Stimulated activated CD8-positive, alpha-beta memory T cell treated with anti-CD3 and anti-CD28 coated beads, Interleukin-7, amount 100 ng/mL, for 1 hour (primary cell): ENCODE measurements at places on chromosomes 4 and X.

GRCh38 chr4:170497689-170498088, 407.9 kb upstream of the AADAT start:
- no peak for DNase-seq

- DNase-seq, result no peak
These were observed 159.1 kb upstream of the WDR1 start for GRCh38 chr4:10275696-10276095.

- no peak for DNase-seq
These were observed 76.8 kb upstream of the DDX53 start for GRCh38 chrX:22922961-22923360.

GRCh38 chr4:183987987-183988392, 82.9 kb downstream of the STOX2 start:
- DNase-seq, result no peak

DNA sequence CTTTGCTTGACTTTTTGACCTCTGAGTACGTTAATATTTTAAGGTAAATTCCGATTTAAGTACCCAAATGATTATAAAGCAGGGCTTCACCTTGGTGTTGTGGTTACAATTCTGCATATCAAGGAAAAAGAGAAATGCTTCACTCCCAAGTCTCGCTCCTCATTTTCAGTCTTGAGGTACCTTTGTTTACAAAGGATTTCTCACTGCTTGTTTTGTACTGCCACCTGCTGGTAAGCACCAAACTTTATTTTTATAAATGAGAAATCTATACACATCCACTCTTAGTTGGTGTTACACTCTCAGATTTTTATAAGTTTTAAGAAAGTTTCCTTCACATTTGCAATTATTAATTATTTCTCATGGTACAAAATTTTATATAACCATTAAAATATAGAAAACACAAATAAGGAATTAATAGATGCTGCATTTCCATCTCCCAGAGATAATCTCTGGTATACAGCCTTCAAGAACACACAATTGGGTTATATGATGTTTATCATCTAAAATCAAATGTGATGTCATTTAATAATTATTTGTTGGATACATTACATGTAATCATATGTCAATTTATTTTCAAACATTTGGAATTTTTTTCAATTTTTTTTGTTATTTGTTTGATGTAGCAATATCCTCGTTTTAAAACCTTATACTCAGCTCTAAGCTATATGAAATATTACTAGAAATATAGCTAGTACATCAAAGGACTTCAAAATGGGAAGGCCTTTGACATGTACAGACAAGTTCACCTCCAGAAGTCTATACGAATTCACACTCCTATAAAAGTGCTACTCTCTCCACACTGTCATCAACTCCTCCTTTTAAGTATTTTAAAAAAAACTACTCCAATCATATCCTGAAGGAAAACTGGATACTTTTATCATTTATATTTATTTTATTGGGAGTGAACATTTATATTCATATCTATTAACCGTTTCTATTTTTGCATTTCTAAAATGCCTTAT, 179.9 kb downstream of the KCNIP4 start:
- no peak for DNase-seq

- DNase-seq, result no peak
These were observed 238.9 kb downstream of the MAML3 start for GRCh38 chr4:139915037-139915436.

- DNase-seq, result no peak
These were observed 503.0 kb upstream of the CPXCR1 start for GRCh38 chrX:88244066-88244465.

DNA sequence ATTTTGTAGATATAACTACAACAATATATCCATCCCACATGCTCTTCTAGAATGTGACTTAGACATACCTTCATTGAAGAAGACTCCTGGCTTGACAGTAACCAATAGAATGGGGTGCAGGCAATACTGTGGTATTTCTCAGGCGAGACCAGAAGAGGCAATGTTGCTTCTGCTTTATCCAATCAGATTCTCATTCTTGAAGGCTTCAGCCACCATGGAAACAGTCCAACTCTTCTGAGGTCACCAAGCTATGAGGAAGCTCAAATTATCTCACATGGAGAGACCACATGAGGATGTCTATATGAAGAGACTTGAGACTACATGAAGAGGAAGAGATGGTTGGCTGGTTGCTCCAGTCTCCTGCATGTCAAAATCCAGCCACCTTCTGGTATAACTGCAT, 469.9 kb downstream of the PCDH10 start:
- no peak for DNase-seq

DNA sequence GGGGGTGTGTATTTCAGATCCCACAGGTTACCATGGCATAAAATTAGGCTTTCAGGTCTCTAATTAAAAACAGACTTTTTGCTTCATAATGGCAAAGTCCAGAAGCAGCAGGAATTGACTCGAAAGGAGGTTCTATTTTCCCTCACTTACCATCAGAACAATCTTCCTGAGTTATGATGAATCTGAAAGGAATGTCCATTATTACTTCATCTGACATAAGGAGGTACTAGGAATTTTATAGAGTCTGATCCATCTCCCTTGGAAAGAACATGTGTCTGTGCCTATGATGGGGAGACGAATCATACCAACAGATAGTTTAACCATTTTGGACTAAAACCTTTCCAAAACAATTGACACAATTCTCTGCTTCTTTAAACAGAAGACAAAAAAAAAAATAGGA, 206.3 kb upstream of the FGF13 start:
- no peak for DNase-seq

- no peak for DNase-seq
These were observed 516.3 kb downstream of the BCOR start for GRCh38 chrX:39581411-39581810.

- DNase-seq, result no peak
These were observed 1.5 kb upstream of the NDNF start for GRCh38 chr4:121073672-121074381.

GRCh38 chr4:39032218-39033085, at the start of gene TMEM156:
Gene TMEM156, minus strand, starts transcription at chr4:39032409. Its CDS starts 96 bp downstream, at chr4:39032313.
- DNase-seq, result no peak

DNA sequence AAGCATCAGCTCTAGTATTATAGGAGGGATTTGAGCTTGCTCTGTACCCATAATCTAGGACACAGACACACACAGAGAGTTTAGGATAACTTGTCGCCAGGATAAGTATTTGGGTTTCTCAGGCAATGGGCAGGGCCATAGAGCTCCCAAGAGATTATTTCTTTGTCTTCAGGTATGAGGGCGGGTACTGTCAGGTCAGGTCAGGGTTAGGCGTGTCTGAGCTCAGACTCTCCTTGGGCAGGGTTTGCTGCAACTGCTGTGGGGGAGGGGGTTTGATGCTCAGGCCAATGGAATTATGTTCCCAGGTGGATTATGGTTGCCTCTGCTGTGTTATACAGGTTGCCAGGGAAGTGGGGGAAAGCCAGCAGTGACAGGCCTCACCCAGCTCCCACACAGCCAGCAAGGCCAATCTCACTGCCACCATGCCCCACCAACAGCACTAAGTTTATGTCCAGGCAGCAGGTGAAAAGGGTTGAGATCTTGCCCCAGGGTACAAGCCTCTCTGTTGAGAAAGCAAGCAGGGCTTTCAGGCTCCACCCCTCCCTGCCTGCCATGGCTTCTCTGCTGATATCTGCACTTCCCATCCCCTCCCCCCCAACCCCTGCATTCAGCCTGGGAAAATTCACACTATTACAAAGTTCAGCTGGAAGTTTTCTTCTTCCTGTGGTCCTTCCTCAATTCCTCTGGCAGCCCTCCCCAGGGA, 101.3 kb downstream of the RRAGB start:
- DNase-seq, result no peak
